Endothelial cell of umbilical vein (primary cell): ENCODE measurements at places on chromosomes 4 and X. TPM values are rescaled to one million over a fixed set of nuclear protein-coding genes. Genes with fewer than 3 reads are reported as not detected.
A peak's percentile ranks its signal among the peaks of the same experiment; 100 is the strongest.

The SPOCK3 gene
- total RNA-seq: not detected in 2 replicates

The TMPRSS11B gene
- not detected in 2 replicates for total RNA-seq

The QRFPR gene
- total RNA-seq: not detected in 2 replicates

The NOX1 gene
- total RNA-seq: not detected in 2 replicates

The ARAF gene
- 58.6 and 62.7 TPM in 2 replicates for total RNA-seq

- DNase-seq: no peak
Observed at GRCh38 chr4:174880001-174880400, 38.2 kb upstream of the ADAM29 start.

DNA sequence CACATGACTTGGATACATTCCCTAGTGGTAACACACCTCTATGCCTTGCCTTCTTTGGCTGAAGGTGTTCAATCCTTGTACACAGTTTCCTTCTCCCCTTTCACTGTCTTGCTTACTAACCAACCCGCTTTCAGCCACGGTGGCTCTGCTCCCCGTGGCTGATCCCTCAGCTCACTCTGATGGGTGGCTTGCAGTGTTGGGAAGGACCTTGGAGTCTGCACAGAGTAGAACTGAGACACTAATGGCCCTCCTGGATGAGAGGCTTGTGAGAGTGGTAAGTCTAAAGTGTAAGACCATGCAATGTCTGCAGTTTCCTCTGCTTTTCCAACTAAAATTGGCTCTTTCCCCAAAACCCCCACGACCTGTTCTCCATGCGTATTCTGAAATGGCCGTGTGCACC lies 46.0 kb upstream of the GNPDA2 start:
- no peak for DNase-seq

GRCh38 chrX:134603806-134604700 lies 54.2 kb downstream of the PLAC1 start:
- peak; percentile 12 for DNase-seq

DNA sequence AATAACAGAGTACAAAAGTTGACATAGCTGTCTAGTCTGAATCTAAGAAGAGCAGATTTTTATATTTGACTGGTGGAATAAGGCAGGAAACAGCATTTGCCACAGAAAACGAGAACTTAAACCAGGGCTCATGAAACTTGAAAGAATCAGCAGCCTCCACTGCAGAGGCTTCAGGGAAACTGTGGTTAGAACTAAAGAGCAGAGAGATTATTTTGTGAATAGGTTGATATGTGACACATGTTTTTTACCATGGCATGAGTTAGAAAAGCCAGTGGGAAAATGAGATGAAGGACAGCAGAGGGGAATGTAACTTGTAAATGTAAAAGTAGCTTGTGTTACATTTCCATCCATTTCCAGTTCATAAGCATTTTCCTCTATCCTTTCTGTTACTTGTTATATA lies 63.7 kb upstream of the CAMK2D start:
- no peak for DNase-seq

GRCh38 chr4:101724093-101724492 lies 66.4 kb upstream of the BANK1 start:
- no peak for DNase-seq

GRCh38 chr4:38060829-38061431 lies 100.7 kb downstream of the PTTG2 start:
- peak; percentile 31 for DNase-seq

DNA sequence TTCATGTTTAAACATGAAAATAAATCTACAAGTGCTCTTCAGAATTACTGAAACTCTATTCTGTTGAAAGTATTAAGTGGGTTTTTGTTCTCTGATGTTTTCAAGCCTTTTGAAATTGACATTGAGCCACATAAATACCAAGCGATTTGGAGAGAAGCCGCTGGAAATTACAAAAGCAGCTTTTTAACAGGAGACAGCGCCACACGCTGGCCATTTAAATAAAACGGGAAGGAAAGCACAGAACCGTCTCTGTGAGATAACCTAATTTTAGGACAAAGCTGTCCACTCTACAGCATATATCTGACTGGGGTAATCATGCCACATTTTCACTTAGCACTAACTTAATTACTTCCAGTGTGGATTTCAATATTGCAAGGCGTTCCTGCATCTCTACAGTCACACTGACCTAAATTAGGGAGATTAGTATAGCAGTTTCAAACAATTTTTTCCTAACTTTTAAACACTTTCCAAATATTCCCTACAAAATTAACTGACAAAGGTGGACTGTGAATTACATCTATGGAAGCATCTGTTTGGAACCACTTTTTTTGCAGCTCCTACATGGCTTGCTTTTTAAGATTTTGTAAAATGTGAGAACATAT lies 6.8 kb upstream of the ANOS1 start:
- DNase-seq: peak; percentile 33

- DNase-seq: no peak
Observed at GRCh38 chrX:63186137-63186536, 165.0 kb downstream of the SPIN4 start.

- no peak for DNase-seq
Observed at GRCh38 chrX:135340831-135341230, 31.6 kb downstream of the ETDC start.

DNA sequence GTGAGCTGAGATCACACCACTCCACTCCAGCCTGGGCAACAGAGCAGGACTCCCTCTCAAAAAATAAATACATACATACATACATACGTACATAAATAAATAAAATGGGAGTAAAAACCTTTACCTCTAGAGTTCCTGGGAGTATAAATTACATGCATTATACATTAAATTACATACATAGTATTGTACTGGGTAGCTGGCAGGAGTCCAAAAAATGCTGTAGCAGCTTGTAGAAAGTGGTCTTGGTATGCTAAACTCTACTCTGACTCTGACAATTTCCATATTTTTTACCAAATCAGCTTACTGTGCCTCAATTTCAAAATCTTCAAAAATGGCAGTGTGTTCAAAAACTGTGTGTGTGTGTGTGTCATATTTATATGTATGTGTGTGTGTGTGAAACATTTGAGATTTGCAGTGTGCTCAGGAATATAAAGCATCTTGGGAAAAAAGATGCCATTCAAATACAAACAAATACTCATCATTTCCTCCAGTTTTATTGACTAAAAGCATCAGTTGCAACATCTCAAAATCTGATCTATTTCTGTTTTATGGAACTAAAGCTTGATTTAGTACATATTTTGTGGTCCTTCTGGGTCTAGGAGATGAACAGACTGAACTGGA lies 171.7 kb downstream of the SHROOM3 start:
- no peak for DNase-seq

- no peak for DNase-seq
Observed at GRCh38 chr4:146855761-146856160, 89.9 kb downstream of the TTC29 start.

GRCh38 chr4:126386512-126386911 lies 1071.8 kb downstream of the FAT4 start:
- DNase-seq: no peak

GRCh38 chr4:168440442-168441264 lies 39.6 kb downstream of the DDX60L start:
- DNase-seq: peak; percentile 85

DNA sequence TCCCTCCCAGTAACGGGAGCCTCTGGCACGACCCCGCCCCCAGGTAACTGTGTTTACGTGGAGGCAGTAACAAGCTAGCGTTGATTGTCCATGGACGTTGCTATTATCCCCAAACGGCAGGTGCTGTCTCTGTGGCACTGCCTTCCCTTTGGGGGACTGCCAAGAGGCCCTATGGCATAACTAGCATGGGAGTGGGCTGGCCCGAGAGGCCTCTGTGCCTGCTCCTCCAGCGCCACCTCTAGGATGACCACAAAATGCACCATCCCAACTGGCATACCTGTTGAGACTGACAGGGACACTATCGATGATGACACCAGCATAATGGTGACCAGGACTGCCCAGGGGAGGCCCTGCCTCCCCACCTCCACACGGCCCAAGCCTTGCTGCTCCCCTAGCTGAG lies 1.5 kb downstream of the SRPK3 start:
- no peak for DNase-seq
